ENCODE measurements at places on chromosomes 7 and 10.

- DNase-seq = no peak
Observed at GRCh38 chr10:95660283-95660682, 3.8 kb upstream of the ALDH18A1 start.

DNA sequence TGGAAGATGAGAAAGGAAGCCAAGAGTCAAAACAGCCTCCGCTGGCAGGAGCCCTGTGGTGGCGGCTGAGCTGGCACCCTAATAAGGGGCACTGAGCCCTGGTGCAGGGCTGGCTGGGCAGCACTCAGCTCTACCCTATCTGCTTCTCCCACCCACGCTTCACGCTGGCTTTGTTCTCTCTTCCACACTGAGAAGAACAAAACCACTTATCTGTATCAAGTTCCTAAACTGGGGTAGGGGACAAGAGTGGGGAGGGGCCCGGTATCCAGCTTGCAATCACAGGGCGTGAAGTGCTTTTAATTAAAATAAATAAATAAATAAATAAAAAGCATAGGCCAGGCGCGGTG lies 52.1 kb downstream of the FAM53B start:
- no peak for DNase-seq

- DNase-seq = peak; percentile 49
Observed at GRCh38 chr10:50622706-50623662, 772 bp downstream of the SGMS1 start.

DNA sequence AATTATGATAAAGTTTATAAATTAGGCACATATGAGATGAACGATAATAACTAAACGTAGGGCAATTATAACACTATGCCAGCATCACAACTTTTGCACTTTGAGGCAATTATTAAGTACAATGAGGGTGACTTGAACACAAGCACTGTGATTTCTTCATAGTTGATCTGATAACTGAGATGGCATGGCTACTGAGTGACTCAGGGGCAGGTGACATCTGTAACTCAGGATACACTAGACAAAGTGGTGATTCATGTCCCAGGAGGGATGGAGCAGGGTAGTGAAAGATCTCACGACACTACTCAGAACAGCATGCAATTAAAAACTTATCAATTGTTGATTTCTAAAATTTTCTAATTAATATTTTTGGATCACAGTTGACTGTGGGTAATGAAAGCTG lies 98.3 kb upstream of the ARHGAP21 start:
- no peak for DNase-seq

DNA sequence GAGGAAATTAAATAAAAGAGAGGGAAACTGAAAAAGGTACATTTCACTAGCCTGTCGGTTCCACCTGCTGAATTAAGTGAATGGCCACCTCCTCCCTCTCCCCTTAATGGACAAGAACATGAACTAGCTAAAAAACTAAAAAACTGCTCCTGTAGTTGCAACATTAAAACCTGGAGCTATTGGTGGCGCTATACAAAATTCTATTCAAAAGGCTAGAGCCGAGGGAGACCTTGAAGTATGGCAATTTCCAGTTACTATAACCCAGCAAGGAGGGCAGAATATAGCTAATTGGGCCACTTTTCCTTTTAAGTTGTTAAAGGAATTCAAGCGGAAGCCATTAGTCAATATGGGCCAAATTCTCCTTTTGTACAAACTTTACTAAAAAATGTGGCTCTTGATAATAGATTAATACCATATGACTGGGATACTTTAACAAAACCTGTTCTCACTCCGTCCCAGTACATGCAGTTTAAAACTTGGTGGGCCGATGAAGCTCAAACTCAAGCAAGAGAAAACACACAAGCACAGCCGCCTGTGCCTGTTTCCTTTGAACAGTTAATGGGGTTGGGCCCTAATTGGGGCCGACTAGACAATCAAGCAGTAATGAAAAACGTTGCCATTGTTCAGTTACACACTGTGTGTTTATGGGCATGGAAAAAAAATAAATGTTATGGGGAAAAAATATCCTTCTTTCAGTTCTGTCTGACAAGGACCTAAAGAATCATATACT lies 6.5 kb upstream of the CHST3 start:
- no peak for DNase-seq

GRCh38 chr10:93671042-93671441 lies 31.4 kb downstream of the FRA10AC1 start:
- no peak for DNase-seq

GRCh38 chr7:159075563-159076238 lies 69.0 kb downstream of the VIPR2 start:
- DNase-seq = no peak

DNA sequence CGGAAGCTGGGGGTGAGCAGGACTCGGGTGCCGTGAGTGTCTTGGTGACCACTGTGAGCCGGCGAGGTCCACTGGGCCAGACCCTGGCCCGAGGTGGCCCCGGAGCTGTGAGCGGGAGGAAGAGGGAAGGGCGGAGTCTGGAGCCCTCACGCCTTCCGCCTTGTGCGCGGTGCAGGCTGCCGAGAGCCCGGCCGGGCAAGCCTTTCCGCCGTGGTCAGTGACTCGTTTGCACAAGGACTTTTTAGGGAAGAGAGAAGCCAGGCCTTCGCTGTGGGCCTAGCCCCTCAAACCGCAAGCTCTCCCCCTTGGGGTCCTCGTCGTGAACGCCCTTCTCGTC lies 40.9 kb upstream of the ZNF32 start:
- DNase-seq = peak; percentile 40

DNA sequence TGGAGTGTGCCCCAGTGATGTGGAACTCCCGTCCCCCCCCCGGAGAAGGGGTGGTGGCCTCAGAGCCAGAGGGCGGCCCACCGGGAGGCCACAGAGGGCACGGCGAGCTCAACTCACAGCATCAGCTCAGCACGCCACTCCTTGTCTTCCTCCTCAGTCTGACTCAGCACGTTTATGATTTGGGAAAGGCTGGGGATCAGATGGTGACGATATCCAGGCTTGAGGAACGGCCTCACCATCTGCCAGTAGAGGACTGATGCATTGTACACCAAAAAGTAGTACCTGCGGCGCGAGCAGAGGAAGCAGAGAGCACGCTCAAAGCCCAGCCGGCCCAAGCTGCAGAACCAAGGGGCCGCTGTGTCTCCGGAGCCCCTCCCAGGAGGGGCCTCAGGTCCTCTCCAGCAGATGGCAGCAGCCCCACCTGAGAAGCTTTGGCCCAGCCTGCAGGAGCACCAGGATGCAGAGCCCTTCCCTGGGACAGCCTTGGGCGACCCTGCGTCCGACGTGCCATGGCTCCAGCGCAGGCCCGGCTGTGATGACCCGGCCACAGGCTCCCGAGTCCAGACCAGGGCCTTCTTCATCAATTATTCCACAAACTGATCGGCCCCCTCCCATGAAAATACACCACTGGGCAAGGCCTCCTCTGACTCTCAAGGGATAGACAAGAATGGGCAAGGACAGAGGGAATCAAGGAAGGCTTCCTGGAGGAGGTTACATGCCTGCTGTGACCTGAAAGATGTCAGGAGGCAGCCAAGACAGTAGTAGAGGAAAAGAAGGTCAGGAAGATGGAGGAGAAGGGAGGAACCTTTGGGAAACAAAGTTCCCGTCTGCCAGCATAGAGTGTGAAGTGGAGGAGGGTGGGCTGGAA lies 3.7 kb downstream of the CFAP46 start:
- no peak for DNase-seq

DNA sequence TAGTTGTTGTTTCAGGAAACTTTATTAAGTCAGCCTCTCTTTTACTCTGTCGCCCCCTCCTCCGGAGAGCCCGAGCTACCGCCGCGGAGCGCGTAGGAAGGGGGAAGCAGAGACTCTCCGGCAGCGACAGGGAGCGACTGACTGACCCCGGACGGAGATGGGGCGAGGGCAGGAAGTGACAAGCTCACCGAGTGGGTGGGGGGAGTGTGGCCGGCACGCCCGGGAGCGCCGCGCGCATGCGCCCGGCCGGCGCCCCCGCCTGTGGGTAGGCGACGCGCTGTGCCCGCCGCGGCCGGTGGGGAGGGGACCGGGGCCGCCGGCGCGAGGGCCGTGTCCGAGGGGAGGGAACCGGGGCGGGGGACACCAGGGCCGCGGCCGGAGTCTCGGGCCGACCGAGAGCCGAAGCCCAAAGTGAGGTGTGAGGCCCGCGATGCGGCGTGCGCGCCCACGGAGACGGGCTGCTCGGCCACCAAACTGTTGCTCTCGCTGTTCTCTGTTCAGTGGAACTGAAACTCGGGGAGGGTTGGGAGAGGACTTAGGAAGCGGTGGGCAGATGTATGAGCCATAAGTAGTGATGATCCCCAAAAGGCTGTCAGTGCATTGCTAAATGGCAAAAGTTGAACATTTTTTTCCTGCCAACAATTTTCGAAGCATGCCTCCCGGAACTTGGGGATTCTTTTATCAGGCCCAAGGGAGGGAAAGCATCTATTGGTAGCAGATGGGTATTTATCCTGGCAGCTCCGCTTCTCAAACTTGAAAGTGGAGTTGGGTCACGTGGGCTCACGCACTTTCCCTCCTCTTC lies at the start of gene ZNF800:
Gene ZNF800, minus strand, starts transcription at position 143 of the 802 bp plus-strand sequence. CDS start 1,151 bp downstream, outside the sequence.
- DNase-seq = peak; percentile 90

GRCh38 chr10:11206676-11207559 lies 189.2 kb downstream of the CELF2 start:
- no peak for DNase-seq

DNA sequence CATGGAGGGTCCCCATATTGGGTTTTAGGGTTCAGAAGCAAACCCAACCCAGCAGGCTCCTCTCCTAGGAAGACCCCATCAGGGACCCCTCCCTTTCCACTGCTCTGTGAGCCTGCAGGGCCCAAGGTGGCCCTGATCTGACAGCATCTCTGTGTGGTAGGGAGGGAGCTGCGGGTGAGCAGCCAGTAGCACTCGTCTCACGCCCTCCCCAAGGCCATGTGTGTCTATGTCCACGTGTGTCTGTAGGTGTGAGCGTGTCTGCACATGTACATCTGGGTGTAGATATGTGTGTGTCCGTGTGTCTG lies 103.5 kb upstream of the FAM20C start:
- no peak for DNase-seq

DNA sequence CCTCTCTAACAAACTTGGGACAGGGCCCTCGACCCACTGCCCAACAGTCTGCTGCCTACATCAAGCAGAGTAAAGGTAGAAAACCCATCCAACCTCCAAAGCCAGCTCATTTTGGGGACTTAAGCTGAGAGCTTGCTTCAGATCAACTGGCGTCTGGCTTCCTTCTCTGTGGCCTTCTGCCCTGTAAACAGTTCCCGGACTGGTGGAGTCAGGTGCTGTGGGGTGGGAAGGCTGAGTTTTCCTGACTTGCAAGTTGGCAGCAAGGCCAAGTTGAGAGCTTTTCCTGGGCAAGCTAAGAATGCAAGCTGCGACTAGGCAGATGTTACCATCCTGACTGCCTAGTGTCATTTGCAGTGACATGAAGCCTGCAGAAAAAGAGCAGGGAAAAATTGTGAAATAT lies 3.7 kb downstream of the GALNT17 start:
- no peak for DNase-seq

DNA sequence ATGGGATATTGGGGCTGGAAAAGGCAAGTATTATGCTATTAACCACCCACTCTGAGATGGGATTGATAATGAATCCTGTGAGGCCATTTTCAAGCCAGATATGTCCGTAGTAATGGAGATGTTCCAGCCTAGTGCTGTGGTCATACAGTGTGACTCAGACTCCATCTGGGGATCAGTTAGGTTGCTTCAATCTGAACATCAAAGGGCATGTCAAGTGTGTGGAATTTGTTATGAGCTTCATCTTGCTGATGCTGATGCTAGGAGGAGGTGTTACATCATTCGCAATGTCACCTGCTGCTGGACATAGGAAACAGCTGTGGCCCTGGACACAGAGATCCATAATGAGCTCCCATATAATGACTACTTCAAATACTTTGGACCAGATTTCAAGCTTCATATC lies 144.7 kb downstream of the PLCE1 start:
- DNase-seq = no peak

DNA sequence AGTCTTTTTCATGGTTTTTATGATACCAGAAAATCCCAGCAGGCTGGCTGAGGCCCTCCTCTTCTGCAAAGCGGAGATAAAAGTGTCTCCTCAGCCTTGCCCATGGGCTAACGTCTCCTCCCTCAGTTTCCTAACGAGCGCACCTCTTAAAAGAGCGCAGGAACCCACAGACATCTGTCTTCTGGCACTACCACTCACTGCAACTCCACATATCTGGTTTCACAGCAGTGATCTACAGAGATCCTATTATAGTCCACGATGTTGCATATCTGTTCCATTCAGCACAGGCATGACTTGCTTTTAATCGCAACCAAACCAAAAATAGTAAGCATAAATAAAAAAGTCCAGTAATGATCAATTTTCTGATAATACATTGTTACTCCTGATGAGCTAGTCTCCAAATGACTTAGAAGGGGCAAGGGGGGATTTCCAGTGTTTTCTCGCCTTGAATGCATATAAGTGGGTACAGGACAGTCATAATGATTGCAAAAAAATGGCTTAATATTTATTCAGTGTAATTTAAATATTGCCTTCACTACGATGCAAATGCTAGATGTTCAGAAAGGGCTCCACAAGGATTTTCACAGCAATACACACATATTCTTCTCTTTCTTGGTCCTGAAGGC lies 20.9 kb downstream of the ANKRD22 start:
- DNase-seq = no peak

DNA sequence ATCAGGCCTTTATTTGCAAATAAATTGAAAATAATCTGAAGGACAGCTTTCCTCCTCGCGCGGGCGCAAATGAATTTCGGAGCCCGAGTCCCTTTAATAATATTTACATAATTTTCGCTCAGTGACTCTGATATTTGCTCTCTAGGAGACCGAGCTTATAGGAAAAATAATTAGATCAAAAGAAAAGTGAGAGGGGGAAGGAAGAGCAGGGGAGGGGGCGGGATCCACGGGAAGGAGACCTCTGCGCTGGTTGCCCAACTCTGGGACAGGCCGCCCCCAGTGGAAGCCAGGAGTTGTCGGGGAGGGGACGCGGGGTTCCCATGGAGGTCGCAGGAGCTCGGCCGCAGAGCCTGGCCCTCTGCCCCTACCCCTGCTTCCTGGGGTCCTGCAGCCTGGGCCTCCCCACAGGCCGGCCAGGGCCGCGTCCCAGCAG lies 5.8 kb downstream of the UNCX start:
- no peak for DNase-seq

DNA sequence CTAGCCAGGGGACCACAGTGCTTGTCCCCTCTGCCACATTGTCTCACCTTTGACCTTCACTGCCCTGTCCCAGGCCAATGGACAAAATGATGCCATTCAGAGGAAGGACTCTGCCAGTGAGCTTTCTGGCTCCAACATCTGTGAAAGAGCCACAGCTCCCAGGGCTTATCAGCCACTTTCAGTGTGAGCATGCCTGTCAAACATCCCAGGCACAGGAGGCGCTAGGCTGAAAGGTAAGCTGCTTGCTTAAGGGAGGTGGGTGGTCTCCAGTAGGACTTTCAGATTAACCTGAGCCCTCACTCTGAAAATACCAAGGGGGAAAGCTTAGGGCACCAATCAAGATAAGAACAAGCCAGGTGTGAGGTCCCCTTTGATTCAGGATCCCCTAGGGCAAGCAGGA lies 59.8 kb upstream of the GDF10 start:
- DNase-seq = no peak

DNA sequence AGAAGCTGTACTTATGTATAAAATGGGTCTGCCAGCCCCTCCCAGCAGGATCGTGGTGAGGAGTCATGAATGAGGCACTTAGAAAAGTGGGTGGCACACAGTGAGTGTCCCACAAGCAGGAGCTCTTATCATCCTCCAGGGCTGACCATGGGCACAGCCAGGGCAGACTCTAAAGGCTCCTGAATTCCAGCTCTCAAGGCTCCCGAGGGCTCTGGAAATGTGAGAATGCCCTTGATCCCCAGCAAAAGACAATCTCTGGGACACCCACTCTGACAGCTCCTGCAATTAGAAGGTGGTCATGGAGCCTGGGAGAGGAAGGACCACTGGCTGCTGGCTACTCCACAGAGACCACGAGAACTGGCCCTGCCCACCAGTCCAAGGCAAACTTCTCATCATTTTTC lies 1.6 kb downstream of the VSTM4 start:
- DNase-seq = no peak

All from stimulated activated CD4-positive, alpha-beta T cell treated with anti-CD3 and anti-CD28 coated beads, Interleukin-2, amount 100 ng/mL, for 24 hours (primary cell).